ENCODE measurements at places on chromosomes 4 and X.

DNA sequence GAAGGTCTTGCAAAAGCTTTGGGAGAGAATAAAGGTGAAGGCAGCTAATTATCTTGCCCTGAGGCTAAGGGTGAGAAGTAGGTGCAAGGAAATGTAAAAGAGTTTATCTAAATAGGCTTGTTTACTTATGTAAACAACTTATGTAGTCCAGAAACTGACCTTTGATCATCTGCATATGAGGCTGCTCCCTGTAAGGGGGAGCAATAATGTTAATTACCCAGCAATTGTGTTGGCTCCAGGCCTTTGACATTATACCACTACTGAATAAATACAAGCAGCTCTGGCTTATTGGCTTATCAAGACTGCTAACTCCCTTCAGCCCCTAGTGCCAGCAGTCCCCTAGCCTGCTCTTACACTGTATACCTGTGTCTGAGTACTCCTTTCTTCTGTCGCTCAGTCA lies 303.7 kb upstream of the GNPDA2 start:
- DNase-seq: no peak

- no peak for DNase-seq
Measured at GRCh38 chrX:124125471-124125870, 164.0 kb downstream of the STAG2 start.

DNA sequence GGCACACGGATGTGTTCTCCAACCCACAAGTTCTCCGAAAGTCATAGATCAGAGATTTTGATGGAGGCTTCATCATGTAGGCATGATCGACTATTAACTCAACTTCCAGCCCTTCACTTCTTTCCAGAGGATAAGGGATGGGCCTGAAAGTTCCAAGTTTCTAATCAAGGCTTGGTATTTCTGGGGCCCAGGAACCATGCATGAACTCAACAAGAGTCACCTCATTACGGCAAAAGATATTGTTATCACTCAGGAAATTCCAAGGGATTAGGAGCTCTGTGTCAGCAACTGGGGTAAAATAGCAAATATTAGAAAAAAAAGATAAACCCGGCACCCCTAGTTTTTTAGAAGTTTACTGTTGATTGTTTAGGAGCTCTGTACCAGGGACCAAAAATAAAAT lies 240.1 kb upstream of the PPP1R2C start:
- no peak for DNase-seq

DNA sequence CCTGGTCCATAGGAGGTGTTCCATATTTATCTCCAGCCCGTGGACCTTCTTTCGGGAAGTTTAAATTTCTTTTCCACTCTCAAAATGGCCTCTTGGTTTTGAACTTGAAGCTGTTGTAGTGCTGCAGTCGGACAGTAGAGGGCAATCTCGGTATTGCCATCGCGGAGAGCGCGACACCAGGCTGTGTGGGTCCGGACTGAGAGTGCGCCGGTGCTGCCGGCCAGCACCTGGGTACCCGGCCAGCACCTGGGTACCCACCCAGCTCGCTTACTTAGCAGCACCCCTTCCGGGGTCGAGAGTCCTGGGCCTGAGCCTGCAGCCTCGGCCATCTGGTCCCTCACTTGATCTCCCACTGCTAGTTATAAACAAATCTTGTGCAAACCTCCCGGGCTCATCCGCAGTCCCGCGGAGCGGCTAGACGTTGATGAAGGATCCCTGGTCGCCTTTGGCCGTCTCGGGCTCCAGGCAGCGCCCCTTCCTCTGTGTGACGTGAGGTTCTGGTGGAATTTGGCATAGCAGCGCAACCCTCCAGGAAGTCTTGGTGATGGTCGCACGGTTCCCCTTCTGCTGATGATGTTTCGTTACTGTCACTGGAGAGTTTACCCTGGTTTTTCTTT lies 18.0 kb downstream of the FAM9A start:
- DNase-seq: no peak

DNA sequence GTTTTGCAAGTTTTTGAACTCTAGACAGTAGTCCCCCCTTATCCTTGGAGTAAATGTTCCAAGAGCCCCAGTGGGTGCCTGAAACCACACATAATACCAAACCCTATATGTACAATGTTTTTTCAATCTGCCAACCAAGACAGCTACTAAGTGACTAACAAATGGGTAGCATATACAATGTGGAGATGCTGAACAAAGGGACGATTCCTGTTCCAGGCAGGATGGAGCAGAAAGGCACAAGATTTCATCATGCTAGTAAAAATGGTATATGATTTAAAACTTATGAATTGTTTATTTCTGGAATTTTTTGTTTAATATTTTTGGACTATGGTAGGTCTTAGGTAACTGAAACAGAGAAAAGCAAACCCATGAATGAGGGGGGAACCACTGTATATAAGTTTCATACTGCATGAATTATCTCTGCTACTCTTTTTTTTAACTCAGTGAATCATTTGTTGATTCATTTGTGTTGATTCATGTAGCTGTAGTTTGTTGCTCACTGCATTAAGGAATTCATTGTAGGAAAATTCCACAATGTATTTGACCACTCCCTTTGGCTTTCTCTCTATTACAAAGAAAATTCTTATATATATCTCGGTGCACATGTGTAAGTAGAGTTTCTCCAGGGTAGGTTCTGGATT lies 21.9 kb upstream of the ANXA3 start:
- DNase-seq: no peak

DNA sequence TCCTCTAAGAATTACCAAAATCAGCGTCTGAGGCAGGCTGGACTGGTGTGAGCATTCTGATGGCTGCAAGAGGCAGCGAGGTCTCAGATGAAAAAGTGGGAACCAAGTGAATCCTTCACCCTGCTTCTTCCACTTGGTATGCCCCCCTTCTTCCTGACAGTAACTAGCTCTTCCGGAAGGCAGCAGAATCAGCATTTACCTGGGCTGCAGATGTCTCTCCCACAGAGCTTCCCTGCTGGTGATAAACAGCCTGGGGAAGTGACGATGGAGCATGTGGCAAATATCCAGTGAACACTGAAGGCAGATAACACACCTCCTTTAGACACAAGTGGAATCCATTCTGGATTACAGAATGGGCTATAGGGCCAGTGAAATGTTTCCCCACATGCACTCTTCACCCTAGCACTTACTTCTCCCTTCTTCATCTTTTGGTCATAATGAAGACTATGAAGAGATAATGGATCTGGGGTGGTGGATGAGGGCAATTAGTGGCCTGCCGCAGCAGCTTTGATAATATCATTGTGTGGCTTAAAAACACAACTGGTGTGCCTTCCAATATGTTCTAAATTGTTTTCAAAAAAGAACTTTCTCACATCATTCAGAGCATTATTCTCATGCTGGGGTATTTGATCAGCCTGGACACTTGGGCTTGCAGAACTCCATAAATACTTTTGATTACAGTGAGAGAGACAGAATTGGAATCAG lies 60.8 kb upstream of the TBC1D9 start:
- DNase-seq: no peak

DNA sequence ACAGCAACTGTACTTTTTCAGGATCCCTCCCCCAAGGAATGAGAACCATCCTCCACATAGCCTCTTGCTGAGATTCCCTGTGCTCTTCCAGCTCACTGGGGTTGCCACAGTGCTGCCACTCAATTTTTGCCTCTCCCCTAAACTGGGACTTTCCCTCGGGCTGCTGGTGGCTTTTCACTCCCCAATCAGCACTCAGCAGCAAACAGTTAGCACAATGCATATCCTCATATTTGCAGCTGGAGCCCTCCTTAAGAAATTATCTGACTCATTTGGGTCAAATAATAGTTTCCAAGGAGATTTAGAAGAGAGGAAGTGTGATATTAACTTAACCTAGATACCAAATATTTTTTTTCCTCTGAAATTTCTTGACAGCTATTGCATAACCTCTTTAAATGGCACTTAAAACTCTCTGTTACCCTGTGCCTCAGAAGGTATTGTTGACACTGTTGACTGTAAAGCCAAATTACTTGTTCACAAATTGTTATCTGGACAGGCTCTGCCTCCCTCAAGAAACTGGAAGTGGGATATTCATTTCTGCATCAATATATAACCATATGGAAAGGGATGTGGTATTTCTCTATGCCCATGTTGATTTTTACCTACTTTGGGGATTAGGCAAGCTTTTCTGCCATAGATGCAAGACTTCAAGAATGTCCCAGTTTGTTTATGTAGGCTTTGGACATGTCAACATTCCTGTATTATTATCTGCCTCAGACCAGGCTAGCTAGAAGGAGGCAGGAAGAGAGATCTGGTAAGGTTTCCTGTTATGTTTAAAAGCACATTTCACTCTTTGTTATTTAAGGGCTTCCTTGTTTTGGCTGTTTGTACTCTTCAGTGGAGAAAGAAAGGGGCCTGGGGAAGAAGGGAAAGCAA lies 58.0 kb downstream of the SEPTIN11 start:
- no peak for DNase-seq

DNA sequence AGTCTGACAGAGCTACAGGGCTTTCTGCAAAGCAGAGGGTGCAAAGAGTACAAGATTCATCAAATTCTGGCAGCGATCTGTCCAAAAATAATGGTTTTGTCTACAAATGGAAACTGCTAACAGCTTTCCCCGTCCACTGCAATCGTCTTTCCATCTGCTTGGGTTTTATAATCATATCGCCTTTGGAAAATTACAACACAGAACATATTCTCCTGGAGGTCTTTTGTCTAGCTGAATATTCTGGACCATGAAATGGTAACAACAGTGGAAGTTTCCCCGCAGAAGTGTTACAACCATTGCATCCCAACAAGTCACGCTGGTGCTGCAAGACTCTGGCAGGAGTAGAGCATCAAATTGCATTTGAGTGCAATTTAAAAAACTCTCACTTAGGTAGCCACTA lies 101.2 kb upstream of the BOD1L1 start:
- no peak for DNase-seq

- no peak for DNase-seq
Measured at GRCh38 chr4:112492321-112492720, 23.7 kb downstream of the NEUROG2 start.

All from esophagus squamous epithelium (tissue), 5 donors.